ENCODE measurements at places on chromosomes 5 and 9. TPM values are rescaled to one million over a fixed set of nuclear protein-coding genes. Genes with fewer than 3 reads are reported as not detected.

CAVIN4 gene
- total RNA-seq, result 2.4 TPM

- DNase-seq, result peak; percentile 79
Measured at GRCh38 chr9:96331236-96331947, 29.4 kb upstream of the HSD17B3 start.

DNA sequence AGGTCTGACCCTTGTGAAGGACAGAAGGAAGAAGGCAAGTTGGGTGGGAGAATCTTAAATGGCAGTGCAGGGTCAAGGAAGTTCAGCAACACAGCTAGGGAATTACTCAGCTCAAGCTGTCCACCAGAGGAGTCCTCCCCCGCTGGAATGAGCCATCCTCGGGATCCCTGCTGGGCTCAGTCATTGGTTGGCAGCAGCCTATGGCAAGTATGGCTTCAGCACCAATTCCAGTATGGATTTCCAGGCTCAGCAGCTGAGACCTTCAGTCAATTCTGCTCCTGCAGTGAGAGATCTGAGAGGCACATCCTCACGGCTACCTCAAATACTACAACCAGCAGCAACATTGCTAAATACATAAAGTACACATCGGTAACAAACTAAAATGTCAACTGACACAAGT, 280.6 kb upstream of the PIK3R1 start:
- DNase-seq, result no peak

DNA sequence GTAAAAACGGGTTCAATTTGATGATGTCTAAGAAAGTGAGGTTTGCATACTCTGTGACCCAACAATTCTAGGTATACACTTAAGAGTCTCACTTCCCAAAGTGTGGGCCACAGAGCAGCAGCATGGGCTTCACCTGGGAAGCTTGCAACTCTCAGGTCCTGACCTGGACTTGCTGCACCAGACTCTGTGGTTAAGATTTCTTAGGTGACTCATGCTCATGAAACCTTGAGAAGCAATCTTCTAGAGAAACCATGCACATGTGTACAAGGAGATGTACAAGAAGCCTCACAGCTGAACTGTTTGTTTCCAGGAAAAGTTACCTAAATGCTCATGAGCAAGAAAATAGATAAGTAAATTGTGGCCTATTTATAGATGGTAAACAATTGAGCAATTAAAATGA, 30.0 kb downstream of the DNAJC21 start:
- peak; percentile 51 for DNase-seq

DNA sequence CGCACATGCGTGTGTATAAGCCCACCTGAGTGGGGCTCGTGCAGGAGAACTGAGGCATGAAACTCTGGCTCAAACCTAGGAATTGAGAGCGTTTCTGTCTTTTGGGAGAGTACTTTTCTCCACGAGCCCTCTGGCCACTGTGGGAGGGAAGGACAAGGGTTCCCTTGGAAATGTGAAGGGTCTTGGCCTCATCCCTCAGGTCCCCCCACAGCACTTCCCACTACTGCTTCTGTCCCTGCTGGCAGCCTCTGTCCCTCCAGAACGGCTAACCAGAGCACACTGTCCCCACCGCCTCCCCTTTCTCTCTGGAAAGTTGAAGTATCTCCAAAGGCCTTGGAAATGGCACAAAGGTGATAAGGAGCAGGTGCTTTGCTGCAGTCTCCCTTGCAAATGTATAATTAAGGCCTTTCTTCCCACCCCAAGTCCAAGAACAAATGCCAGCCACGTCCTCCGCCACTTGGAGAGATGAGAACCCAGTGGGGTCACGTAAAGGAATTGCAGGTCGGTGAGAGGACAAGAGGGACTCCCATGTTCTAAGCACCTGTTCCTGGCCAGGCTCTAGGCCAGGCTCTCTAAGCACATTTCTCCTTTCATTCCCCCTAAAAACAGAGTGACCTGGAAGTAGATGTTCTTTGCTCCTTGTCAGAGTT, 107.9 kb upstream of the LMX1B start:
- DNase-seq, result no peak

GRCh38 chr5:117463881-117464570, 889.4 kb upstream of the SEMA6A start:
- no peak for DNase-seq

- DNase-seq, result no peak
Measured at GRCh38 chr9:99356512-99356971, 134.5 kb downstream of the SEC61B start.

- DNase-seq, result no peak
Measured at GRCh38 chr5:136682986-136683385, 317.6 kb upstream of the TRPC7 start.

Measured in A172 (cell line).